ENCODE measurements at places on chromosomes 1 and 21.

GRCh38 chr1:63266857-63267256 lies 55.5 kb upstream of the FOXD3 start:
- DNase-seq: no peak

DNA sequence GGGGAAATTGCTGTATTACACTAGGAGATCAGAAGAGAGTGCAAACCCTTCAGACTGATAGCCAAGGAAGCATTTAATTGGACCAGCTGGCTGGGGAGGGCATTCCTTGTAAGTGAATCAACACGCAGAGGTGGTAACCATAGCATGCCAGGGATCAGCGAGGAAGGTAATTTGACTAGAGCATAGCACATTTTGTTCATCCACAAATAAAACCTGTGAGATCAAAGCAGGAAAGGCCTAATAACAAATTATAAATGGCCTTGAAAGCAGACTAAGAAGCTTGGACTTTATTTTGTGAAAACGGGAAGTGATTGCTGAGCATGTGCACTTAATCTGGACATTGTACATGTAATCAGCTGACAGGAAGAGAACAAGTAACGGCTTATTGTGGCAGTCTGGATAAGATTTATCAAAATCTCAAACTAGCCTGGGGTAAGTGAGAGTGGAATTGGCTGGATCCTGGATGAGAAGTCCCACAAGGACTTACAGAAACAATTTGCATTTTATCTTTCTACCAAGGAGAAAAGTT lies 11.7 kb upstream of the CD55 start:
- no peak for DNase-seq

DNA sequence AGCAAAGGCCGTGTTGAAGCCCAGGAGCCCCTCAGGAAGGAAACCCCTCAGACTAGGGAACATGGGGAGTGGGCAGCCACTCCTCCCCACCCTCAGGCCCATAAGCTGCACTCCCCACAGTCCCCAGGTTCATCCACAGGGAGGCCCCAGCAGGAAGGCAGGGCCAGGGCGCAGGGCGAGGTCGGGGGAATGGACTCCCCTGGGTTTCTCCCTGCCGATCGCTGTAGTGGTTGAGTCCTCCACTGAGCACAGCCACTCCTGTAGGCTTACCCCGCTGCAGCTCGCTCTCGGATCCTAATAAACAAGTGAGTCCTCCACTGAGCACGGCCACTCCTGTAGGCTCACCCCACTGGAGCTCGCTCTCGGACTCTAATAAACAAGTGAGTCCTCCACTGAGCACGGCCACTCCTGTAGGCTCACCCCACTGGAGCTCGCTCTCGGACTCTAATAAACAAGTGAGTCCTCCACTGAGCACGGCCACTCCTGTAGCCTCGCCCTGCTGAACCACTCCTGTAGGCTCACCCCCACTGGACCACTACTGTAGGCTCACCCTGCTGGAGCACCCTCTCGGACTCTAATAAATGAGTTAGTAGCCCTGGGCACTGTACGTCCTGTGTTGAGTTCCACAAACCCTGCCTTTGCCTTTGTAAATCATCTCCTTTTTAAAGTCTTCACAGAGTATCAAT lies 16.2 kb upstream of the COL18A1 start:
- no peak for DNase-seq

GRCh38 chr1:25587290-25587689 lies 29.3 kb upstream of the MAN1C1 start:
- no peak for DNase-seq

DNA sequence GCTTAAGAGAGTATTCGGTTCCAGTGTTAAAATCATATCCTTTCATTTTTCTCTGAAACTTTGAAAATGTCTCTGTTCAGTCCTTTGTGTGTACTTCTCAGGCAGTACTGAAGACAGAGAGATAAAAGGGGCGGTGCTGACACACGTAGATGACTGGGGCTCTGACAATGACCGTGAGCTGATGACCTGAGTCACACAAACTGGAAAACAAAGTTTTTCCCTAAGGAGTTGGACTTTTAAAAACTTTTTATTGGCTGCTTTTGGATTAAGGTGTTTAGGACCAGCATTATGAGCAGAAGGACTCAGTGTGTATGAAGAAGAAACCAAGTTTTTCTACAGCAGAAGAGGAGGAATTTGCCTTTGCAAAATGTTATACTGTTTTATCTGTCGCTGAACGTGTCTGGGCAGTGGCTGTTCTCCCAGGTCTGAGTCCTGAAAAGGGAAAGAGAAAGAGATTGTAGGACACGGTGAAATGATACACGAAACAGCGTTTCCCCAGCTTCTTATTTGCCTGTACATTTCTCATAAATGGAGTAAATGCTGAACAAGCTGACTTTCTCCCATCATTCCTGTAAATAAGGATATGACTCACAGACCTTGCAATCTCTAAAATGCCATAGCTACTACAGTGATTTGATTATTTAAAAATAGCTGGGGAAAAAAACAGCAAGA lies 51.5 kb downstream of the MAP3K7CL start:
- peak; percentile 70 for DNase-seq

- DNase-seq: no peak
These were observed 25.0 kb downstream of the NCF2 start for GRCh38 chr1:183565261-183565660.

DNA sequence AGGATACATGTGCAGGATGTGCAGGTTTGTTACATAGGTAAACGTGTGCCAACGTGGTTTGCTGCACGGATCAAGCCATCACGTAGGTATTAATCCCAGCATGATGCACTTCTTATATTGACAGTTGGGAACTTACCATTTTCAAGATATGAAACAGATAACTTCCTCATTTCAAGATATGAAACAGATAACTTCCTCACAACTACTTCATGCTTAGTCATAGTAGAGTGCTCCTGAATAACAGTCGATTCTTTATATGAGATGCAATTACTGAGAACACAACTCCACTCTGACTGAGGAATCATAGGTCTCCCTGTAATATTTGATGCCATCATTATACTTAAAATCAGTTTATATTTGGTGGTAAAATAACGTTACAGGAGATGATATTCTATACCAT lies 1124.3 kb downstream of the AMY1C start:
- no peak for DNase-seq

GRCh38 chr1:202681736-202682420 lies 28.4 kb downstream of the SYT2 start:
- no peak for DNase-seq
